ENCODE measurements at places on chromosomes 1 and 21. TPM values are rescaled to one million over a fixed set of nuclear protein-coding genes. Genes with fewer than 3 reads are reported as not detected.
A peak's percentile ranks its signal among the peaks of the same experiment; 100 is the strongest.

GRCh38 chr1:98086156-98086555 is 165.3 kb upstream of the DPYD start:
- H3K36me3 ChIP-seq = no peaks in the 10 kb centered on the region
- no peak for DNase-seq
- H3K27ac ChIP-seq = no peak overlapping the region
- no peaks in the 10 kb centered on the region for H3K4me1 ChIP-seq

- no peak overlapping the region for H3K4me3 ChIP-seq
- H3K36me3 ChIP-seq = no peaks in the 10 kb centered on the region
- DNase-seq = no peak
- peak overlapping the region; percentile 73 for H3K27ac ChIP-seq
- peaks cover 39% of the 10 kb centered on the region for H3K4me1 ChIP-seq
- no peaks in the 10 kb centered on the region for H3K27me3 ChIP-seq
Measured at GRCh38 chr21:41706263-41706639, 60.6 kb downstream of the RIPK4 start.

DNA sequence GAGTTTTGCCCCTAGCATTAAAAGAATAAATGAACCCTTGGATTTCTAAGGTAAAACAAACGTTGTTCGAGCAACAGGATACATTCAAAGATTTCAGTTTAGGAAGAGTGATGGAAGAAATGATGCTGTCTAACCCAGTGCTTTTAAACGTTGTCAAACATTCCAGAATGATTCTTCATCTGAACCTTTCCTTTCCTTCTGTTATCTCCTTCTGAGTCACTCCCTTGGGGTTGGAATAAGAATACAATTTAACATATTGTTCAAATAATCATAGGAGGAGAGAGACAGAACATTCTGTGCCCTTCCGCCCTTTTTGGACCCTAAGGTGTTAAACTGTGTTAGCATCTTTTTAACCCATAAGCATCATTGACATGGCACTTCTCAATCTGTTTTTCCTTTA is 61.1 kb upstream of the RCOR3 start:
- no peaks in the 10 kb centered on the region for H3K27me3 ChIP-seq
- H3K4me3 ChIP-seq = no peak overlapping the region
- H3K27ac ChIP-seq = no peak overlapping the region
- DNase-seq = no peak
- H3K36me3 ChIP-seq = no peaks in the 10 kb centered on the region
- no peaks in the 10 kb centered on the region for H3K4me1 ChIP-seq

DNA sequence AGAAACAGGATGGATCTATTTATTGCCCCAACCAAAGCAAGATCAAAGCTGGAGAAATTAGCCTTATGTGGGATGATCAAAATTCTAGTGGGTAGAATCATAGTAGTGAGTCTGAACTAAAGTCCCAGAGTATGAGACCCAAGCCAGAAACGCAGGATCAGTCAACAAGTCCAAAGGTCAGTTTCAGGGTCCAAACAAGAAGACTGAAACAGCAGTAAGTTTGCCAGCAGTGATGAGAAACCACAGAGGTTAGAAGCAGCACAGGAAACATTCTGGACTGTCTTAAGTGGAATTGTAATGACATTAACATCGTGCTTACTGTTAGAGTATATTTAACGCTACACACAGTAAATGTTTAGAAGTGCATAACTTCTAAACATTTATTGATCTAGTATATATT is 251.0 kb downstream of the LRRIQ3 start:
- H3K27me3 ChIP-seq = no peaks in the 10 kb centered on the region
- no peaks in the 10 kb centered on the region for H3K4me1 ChIP-seq
- no peak overlapping the region for H3K27ac ChIP-seq
- H3K36me3 ChIP-seq = no peaks in the 10 kb centered on the region

DNA sequence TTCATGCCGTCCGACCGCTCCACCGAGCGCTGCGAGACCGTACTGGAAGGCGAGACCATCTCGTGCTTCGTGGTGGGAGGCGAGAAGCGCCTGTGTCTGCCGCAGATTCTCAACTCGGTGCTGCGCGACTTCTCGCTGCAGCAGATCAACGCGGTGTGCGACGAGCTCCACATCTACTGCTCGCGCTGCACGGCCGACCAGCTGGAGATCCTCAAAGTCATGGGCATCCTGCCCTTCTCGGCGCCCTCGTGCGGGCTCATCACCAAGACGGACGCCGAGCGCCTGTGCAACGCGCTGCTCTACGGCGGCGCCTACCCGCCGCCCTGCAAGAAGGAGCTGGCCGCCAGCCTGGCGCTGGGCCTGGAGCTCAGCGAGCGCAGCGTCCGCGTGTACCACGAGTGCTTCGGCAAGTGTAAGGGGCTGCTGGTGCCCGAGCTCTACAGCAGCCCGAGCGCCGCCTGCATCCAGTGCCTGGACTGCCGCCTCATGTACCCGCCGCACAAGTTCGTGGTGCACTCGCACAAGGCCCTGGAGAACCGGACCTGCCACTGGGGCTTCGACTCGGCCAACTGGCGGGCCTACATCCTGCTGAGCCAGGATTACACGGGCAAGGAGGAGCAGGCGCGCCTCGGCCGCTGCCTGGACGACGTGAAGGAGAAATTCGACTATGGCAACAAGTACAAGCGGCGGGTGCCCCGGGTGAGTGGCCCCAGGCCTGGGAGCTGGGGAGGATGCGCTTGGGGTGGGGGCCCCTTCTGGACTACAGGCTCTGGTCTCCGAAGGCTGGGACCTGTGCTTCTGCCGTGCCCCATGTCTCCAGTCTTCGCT is 1.1 kb downstream of the SKI start:
- H3K27ac ChIP-seq = peak overlapping the region; percentile 76
- H3K27me3 ChIP-seq = no peaks in the 10 kb centered on the region
- DNase-seq = peak; percentile 65
- peaks cover 62% of the 10 kb centered on the region for H3K4me1 ChIP-seq

GRCh38 chr21:41580758-41581554 is 73.0 kb upstream of the TMPRSS2 start:
- no peak overlapping the region for H3K27ac ChIP-seq
- no peaks in the 10 kb centered on the region for H3K27me3 ChIP-seq
- H3K4me3 ChIP-seq = no peak overlapping the region
- no peak for DNase-seq
- peaks cover 29% of the 10 kb centered on the region for H3K4me1 ChIP-seq
- H3K36me3 ChIP-seq = no peaks in the 10 kb centered on the region

- H3K4me1 ChIP-seq = peaks cover 26% of the 10 kb centered on the region
- DNase-seq = no peak
- no peaks in the 10 kb centered on the region for H3K27me3 ChIP-seq
Measured at GRCh38 chr1:30906631-30907441, 1.7 kb downstream of the SDC3 start.

DNA sequence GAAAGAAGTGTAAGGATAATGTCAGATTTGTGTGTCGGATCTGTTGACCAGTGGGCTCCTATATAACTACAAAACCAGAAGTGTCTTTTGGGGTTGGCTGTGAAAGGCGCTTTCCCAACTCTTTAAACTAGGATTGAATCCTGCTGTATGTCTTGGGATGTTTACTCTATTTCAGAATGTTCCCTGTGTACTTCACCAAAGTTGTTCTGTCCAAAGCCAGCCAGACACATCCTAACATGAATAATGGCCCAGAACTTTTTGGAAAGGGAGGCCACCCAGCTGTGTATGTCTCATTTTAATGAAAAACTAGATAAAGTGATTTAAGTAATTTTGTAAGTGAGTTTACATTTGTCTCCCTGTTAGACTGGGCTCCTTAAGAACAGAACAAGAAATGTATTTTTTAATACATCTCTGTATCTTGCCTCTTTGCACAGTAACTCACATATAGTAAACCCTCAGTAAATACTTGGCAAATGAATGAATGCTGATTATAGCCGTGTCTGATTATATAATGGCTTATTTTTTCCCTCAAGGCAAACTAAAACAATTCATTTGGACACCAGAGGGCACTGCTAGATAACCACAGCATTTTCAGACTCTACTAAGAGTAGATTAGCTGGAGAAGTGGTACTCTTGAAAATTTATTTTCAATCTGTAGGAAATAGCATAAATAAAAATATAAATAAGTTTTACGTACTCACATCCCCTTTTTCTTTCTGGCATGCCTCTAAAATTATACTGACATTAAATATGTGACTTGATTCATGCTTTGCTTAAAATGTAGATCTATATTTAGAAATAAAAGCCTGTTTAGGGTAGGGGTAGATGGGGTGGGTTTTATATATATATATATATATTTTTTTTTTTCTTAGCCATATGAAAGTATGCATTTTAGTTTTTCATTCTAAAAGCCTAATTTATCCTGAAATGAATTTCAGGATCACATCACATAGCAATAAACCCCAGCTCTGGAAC is 23.8 kb downstream of the TSEN15 start:
- no peaks in the 10 kb centered on the region for H3K27me3 ChIP-seq
- no peaks in the 10 kb centered on the region for H3K36me3 ChIP-seq
- no peak overlapping the region for H3K4me3 ChIP-seq
- DNase-seq = peak; percentile 56
- H3K27ac ChIP-seq = no peak overlapping the region
- H3K4me1 ChIP-seq = no peaks in the 10 kb centered on the region

The CENPS gene
- total RNA-seq = 8.2 TPM

The REN gene
- total RNA-seq = not detected

GRCh38 chr1:241972703-241973369 is 15.3 kb downstream of the BECN2 start:
- H3K27ac ChIP-seq = no peak overlapping the region
- no peaks in the 10 kb centered on the region for H3K27me3 ChIP-seq
- no peak overlapping the region for H3K4me3 ChIP-seq
- H3K36me3 ChIP-seq = no peaks in the 10 kb centered on the region

The OR6K6 gene
- not detected for total RNA-seq

- no peak overlapping the region for H3K27ac ChIP-seq
- H3K4me1 ChIP-seq = peaks cover 16% of the 10 kb centered on the region
- no peak for DNase-seq
Measured at GRCh38 chr1:85244271-85245061, 15.0 kb downstream of the C1orf52 start.

DNA sequence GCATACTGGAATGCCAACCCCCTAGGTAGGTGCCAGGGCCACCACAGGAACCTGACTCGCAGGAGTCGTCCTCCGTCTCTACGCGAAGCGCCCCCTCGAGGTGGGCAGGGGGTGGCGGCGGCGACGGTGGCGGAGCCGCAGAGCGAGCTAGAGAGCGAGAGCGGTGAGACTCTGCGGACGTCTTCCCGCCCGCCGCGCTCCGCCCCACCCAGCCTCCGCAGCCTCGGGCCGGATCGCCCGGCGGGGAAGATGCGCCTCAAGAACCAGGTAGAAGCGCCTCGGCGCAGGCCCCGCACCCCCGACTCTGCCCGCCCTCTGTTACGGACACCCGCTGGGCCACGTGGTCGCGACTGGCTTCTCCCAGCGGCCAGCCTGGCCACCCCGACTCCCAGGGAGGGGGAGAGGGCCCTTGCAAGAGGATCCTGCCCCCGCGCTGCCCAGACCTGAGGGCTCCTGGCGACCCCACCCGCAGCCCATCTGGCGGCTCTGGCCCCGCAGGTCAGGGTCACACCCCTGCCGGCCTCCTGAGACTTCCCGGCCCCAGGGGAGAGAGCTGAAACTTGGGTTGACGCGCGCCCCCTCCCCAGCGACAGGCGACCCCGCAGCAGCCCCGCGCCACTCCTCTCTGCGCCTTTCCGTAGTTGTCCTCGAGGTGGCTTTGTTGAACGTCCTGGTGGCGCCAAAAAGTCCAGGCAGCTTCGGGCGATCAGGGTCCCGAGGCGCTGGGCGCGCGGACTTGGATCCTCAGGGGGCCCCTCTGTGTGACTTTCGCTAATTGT is 24.4 kb upstream of the AGBL4 start:
- H3K27ac ChIP-seq = no peak overlapping the region
- H3K27me3 ChIP-seq = peaks cover 6% of the 10 kb centered on the region
- no peak overlapping the region for H3K4me3 ChIP-seq
- DNase-seq = peak; percentile 12

The SLC9C2 gene
- total RNA-seq = not detected

The LRRC47 gene
- 49.4 TPM for total RNA-seq

DNA sequence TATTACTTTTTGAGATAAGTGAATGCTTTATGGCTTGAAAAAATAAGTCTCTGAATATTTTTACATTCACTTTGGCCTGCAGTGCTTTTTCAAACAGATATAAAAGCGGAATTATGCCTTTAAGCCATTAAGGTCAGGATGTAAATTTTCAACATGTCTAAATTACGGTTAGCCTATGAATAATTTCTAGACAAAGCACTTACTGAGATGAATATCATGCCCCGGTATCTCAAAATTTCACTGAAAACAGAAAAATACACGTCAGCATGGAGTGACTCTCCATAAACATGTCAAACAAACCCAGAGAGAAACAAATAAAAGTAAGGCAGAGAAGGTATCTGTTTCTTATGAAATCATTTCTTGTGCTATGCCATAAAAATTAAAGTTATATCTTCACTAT is 853.9 kb downstream of the KCNT2 start:
- H3K27ac ChIP-seq = no peak overlapping the region
- no peaks in the 10 kb centered on the region for H3K27me3 ChIP-seq
- H3K4me1 ChIP-seq = no peaks in the 10 kb centered on the region
- DNase-seq = no peak
- H3K36me3 ChIP-seq = no peaks in the 10 kb centered on the region

All from body of pancreas (tissue), 4 donors.